ENCODE measurements at places on chromosomes 1 and 21.

DNA sequence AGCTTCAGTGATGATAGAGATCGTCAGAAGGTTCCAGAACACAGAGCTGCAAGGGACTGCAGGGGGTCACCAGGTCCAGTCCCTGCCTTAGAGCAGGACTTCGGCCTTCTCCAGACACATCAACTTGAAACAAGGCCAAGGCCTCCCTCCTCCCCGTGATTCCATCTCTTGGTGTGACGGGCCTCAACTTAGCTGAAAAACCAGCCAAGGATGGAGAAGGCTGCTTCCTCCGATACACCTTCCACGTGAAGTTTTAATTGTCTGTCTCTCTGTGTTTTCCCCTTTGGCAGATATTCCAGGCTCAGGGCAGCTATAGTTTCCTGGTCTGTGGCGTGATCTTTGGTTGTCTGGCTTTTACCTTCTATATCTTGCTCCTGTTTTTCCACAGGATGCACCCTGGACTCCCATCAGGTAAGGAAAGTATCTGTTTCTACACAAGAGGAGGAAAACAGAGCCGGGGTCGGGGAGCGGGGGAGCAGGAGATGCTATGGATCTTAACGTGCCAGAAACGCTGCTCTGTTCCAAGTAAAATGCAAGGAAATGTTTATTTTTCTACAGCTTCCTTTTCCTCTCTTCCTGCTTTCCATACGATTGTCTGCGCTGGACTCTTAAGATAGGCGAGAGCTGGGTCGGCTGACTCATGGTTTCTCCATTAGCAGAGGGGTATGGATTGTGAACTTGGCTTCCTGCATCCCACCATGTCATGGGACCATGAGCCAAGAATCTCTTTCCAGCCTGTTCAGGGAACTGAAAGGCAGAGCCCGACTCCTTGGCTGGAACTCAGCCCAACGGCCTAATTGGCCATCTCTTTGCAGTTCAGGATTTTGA, 32.8 kb downstream of the ELK4 start:
- no peak for DNase-seq

GRCh38 chr1:247210062-247210375, 38.2 kb upstream of the ZNF124 start:
- no peak for DNase-seq

- DNase-seq, result no peak
Measured at GRCh38 chr21:28459193-28459592, 533.5 kb downstream of the LTN1 start.

GRCh38 chr1:24235921-24236788, 49.1 kb upstream of the IFNLR1 start:
- peak; percentile 64 for DNase-seq

GRCh38 chr1:11339346-11340232, 66.6 kb downstream of the UBIAD1 start:
- DNase-seq, result no peak

- no peak for DNase-seq
Measured at GRCh38 chr1:212607913-212608391, 609 bp upstream of the ATF3 start.

GRCh38 chr1:22053017-22053860, 730 bp downstream of the CDC42 start:
- peak; percentile 35 for DNase-seq

DNA sequence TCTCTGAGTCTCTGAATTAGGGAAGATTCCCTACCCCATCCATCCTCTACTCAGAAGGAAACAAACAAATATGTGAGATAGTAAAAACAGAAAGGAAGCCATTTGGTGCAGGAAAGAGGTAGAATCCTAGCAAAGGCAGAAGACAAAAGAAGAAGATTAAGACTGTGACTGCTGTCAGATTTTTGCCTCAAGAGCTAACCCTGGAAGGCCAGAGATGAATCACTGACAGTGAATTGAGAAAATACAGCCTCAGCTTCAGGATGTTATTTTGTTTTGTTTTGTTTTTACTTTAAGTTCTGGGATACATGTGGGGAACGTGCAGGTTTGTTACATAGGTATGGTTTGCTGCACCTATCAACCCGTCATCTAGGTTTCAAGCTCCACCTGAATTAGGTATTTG, 31.7 kb downstream of the DSTYK start:
- no peak for DNase-seq

GRCh38 chr1:243461700-243462099, 205.9 kb downstream of the SDCCAG8 start:
- no peak for DNase-seq

- DNase-seq, result peak; percentile 37
Measured at GRCh38 chr21:43345746-43346409, 81.1 kb downstream of the SIK1 start.

GRCh38 chr1:110390692-110391245, at the start of gene SLC16A4:
Gene SLC16A4, minus strand, starts transcription at chr1:110391026. Its CDS starts 1,703 bp downstream, at chr1:110389323.
- no peak for DNase-seq

GRCh38 chr1:3688356-3689137, 36.2 kb downstream of the TP73 start:
- DNase-seq, result no peak

DNA sequence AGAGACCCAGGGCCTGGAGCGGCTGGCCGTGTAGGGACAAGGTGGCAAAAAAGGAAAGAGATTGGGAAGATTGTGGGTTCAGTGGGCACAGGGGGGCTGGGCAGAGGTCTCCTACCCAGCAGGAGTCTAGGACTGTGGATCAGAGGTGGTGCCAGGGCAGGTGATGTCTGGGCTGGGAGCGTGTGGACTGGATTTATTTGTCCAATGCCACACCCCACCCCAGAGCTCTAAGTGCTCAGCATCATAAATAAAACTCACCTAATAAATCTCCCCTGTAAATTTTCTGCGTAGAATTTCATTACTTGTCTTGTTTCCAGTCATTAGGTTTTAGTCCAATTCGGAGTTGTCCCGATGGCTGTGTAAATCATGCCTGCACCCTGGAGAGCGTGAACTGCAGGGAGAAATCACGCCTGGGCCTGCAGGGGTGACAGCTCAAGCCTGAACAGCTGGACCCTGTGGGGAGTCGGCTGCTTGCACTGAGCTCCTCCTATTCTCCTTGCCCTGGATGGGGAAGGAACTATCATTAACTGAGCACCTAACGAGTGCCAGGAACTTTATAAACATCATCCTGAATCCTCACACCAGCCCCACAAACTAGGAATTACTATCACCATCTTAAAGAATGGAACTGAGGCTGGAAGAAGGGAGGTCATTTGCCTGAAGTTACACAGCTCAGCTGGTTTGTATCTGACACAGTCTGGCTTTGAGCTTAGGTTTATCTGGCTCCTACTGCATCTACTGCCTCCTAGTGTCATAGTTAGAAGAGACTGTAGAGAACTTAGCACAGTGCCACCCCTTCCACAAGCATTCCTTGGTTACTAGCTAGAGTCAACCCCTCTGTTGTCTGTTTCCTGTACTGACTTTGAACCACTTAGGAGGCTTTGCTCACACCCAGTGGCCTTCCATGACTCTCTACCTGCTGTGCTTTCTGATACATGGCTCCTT, 25.0 kb upstream of the POU3F1 start:
- DNase-seq, result no peak

GRCh38 chr1:90924982-90925381, 96.9 kb downstream of the ZNF644 start:
- no peak for DNase-seq

- no peak for DNase-seq
Measured at GRCh38 chr1:216778737-216779136, 55.5 kb upstream of the ESRRG start.

DNA sequence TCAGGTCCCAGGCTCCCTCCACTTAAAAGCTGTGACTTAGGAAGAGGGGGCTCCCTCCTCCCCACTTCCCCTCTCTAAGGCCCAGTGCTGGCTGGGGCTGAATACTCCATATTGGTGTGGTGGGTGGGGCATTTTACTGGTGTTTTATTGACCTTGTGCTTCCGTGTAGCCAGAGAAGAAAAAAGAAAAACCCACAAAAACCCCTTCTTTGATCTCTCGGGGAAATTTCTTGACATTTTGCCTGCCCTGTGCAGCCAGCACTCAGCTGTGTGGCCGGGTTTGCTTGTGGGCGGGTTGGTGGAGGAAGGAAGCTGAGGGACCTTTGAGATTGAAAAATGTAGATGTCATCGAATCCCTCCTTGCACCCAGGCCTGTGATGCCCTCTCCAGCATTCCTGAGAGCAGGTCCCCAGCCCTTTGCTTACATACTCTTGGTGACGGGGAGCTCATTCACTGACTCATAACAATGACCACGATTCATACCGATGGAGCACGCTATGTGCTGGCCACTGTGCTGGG, 24.8 kb downstream of the TNFRSF8 start:
- peak; percentile 40 for DNase-seq

DNA sequence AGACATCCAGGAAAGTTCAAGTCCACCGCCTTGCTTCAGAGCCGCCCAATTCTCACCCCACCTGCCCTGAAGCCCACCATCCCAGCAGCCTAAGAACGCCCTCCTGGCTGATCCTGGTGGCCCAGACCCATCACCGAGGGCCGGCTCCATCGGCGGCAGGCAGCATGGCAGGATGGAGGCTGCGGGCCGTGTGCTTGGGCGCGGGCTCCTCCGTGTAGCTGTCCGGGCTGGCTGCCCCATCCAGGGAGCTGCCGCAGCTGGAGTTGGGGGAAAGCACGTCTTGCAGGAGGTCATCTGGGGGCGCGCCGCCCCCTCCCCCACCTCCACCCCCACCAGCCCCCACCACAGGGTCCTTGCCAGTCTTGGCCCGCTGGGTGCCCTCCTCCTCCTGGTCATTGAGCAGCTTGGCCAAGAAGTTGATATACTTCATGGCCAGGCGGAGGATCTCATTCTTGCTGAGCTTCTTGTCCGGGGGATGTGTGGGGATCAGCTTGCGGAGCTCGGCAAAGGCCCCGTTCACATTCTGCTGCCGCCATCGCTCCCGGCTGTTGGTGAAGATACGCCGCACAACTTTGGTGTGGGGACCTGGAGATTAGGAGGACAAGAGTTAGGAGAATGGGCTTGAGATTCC, 12.3 kb downstream of the TAL1 start:
- no peak for DNase-seq

DNA sequence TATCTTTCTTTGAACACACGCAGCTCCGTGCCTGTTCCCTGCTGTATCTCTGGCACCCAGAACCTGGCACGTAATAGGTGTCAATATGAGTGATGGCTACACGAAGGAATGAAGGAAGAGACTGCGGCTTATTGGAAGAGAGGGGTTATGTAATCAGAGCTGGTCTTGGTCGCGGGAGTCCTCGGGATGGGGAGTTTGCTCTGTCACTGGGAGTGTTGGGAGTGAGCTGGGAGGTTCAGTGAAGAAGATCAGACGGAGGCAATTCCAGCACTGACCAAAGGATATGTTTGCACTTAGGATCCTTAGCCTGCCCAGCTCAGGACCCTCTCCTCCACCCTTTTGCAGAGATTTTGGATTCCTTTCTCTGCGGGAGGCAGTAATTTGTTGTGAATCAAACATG, 709.1 kb downstream of the PTPRU start:
- DNase-seq, result no peak

DNA sequence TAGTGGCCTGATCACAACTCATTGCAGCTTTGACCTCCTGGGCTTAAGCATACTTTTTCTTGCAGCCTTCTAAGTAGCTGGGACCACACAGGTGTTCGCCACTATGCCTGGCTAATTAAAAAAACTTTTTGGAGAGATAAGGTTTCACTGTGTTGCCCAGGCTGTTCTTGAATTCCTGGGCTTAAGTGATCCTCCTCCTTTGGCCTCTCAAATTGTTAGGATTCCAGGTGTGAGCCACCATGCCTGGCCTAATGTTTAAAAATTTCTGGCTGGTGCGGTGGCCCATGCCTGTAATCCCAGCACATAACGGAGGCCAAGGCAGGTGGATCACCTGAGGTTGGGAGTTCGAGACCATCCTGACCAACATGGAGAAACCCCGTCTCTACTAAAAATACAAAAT, 24.4 kb downstream of the YTHDF2 start:
- DNase-seq, result no peak

- DNase-seq, result no peak
Measured at GRCh38 chr1:164423136-164423535, 135.8 kb upstream of the PBX1 start.

DNA sequence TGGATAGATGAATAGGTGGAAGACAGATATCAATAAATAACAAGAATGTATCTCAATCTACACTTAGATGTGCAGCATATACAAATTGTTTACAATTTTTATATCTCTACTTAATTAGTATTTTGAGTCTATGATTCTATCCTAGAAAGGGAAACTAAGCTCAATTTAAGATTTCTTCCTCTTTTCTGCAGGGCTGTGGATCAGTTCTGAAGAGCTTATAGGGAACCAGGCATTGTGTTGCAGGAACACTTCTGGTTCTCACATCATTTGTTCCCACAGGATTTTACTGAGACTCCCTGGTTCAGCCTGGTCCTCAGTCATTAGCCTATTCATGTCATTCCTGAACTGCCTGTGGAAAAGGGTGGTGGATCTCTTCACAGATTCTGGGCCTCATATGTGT, 105.8 kb downstream of the TNFSF18 start:
- DNase-seq, result no peak

DNA sequence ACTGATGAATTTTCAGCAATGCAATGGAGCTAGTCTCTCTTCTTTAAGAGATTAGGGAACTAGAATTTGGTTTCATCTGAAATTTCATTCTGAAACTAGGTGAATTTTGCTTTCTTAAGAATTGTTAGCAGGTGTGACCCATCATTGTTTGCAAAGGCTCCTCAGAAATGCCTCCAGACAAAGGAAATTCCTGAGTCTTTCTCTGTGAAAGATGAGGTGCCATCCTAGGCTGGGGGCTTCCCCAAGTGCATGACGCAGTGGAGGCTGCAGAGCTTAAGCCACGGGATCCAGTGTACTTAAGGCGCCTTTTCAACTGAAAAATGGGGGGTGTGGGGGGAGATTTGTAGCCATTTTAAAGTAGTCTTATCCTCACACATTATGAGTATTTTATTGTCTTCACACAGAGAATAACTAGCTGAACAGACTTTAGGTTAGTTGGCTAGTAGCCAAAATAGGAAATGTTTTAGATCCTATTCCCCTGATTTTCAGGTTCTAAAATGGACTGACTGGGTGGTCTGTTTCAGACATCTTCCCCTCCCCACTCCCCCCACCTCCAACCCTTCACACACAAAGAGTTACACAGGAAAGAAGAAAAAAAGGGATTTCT, 202.0 kb downstream of the NFIA start:
- no peak for DNase-seq

DNA sequence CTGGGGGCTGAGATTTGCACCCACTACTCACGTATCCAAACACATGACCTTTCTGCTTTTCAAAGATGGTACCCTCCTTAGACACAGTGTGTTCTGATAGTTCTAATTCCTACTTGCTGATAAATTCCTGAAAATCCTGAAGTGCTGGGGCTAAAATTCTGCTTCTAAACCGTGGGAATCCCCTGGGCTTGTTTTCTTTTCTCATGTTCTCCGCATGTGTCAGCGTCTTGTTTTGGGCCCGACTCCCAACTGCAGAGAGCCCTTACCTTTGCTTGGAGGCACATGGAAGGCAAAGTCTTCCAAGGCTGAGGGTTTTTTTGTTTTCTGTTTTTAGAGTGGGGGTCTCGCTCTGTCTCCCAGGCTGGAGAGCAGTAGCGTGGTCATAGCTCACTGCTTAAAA, 27.2 kb downstream of the PSMG1 start:
- no peak for DNase-seq
